GM12864 (cell line): ENCODE measurements at places on chromosomes 11 and 22.
A peak's percentile ranks its signal among the peaks of the same experiment; 100 is the strongest.

- DNase-seq, result no peak
Measured at GRCh38 chr11:57464539-57465181, 4.3 kb downstream of the RTN4RL2 start.

- DNase-seq, result peak; percentile 27
Measured at GRCh38 chr22:24402460-24403192, 24.8 kb upstream of the ADORA2A start.

GRCh38 chr22:21587803-21588611 is 20.5 kb downstream of the UBE2L3 start:
- DNase-seq, result peak; percentile 64

DNA sequence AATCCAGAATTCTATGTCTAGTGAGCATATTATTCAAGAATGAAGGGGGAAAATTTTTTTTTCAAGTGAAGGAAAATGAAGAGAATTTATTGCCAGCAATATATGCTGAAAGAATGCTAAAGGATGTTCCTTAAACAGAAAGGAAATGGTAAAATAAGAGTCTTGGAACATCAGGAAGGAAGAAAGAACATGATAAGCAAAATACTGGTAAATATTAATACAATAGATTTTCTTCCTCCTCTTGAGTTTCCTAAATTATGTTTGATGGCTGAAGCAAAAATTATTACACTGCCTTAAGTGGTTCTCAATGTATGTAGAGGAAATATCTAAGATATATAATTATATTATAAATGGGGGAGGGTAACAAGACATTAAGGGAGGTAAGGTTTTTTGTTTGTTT is 9.6 kb upstream of the CLDN5 start:
- no peak for DNase-seq

GRCh38 chr11:132910011-132910760 is 622.1 kb downstream of the OPCML start:
- DNase-seq, result no peak

- DNase-seq, result no peak
Measured at GRCh38 chr11:1160231-1161101, 2.7 kb downstream of the MUC5AC start.

- DNase-seq, result no peak
Measured at GRCh38 chr11:1108246-1108900, 33.7 kb downstream of the MUC2 start.

DNA sequence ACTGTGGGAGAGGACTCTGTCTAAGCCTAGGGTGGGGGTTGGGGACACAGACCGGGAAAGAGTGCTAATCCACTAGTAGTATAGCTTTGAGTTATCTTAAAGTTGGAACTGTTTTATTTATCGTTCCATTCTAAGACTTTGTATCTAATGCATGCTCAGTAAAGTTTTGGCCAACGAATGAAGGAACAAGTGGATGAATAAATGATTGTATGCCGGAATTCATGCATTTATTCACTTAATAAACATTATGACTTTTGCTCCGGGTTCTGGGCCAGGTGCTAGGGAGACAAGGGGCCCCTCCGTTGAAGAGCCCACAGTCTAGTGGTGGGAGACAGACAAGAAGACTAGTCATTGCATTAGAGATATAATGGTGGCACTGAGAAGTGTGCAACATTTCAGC is 645 bp downstream of the RNF121 start:
- no peak for DNase-seq

DNA sequence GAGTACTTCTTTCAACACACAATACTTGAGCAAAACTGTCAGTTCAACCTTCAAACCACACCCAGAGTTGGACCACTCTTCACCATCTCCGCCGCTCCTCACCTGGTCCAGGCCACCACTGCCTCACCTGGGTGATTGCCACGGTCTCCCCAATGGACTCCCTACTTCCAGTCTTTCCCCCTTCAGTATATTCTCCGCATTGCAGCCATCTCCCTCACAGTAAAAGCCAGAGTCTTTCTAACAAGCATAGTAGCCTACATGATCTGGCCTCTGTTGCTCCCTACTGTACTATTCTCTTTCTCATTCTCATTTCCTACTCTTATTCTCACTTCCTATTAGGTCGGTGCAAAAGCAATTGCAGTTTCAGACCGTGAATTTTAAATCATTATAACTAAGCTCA is 28.5 kb downstream of the AASDHPPT start:
- DNase-seq, result no peak

- peak; percentile 55 for DNase-seq
Measured at GRCh38 chr11:8832571-8833260, 78.3 kb upstream of the AKIP1 start.

GRCh38 chr11:85494396-85494795 is 132.7 kb downstream of the DLG2 start:
- DNase-seq, result no peak

DNA sequence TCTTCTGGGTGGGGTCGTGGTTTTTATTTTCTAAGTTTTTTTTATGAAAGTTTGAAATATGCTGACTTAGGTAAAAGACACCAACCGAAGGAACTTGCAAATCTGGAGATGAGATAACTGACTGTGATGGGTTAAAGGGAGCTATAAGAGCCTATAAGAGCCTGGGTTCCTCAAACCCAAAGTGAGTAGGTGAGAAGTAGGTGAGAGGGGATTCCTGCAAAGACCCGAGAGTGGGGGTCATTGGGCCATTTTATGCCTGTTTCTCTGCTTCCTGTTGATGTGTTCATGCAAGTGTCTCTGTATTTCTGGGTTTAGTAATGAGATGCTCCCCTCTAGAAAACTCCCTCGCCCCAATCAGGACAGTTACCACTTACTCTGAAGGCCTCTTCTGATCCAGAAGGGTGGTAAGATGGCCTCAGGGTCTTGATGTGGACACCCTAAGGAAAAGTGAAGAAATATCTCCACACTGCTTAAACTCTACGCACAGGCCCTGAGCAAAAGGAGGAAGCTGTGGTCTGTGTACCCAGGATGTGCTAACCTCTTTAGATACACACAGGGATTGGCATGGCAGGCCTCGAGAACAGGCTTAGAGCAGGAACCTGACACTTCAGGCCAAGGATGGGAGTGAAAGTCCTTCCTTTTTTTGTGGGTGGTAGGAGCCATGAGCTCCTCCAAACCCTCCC is 1.8 kb downstream of the FLI1 start:
- DNase-seq, result no peak

GRCh38 chr11:8056810-8057463 is 24.1 kb upstream of the TUB start:
- no peak for DNase-seq

GRCh38 chr11:35567737-35568465 is 42.5 kb upstream of the PAMR1 start:
- DNase-seq, result no peak

DNA sequence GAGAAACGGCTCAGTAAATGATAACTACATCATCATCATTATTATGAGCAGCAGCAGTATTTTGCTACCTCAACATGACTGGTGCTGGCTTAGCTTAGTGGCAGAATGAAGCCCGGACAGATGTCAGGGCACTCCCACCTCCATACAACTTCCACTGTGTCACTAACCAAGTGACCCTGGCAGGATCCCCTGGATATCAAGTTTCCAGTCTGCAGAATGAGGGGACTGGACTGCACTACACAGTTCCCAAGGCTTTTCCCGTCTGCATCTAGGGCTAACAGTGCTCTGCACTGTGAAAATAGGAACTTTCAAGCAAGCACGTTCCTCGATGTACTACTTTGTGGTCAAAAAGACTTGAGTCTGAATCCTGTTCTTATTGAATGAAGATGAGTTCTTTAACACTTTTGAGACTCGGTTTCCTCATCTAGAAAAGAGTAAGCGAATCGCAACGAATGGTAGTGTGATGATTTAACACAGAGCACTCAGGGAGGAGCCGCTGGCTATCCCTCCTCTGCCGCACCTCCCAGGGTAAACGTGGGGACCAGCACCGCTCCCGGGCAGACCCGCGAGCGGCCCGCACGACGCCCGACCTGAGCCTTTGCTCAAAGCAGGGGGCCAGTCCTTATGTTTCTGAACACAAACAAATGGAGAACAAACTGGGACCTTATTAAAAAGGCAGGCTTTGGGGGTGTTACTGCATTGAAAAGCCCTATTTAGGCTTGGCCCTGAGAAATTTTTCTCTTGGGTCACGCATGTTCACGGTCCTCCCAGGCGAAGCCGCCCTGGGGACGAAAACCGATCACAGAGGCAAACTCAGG is 910 bp downstream of the CLTCL1 start:
- no peak for DNase-seq

- DNase-seq, result no peak
Measured at GRCh38 chr11:66762088-66762487, 33.1 kb upstream of the SPTBN2 start.

DNA sequence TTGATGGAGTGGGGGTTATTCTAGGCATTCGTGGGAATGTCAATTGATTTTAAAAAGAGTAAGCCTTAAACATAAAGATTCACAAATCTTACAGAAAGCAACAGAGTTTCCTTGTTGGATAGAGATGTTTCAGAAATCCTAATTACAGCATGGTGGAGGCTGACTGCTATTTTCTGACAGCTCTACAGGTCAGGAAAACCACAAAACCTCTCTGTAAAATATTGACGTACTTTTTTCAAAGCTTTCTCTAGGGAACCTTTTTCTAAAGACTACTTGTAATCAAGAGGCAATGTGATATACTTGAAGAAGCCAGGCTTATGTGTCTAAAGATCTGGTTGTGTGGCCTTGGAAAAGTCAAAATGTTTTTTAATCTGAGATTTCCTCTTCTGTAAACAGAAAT is 9.1 kb upstream of the OR8B8 start:
- no peak for DNase-seq

DNA sequence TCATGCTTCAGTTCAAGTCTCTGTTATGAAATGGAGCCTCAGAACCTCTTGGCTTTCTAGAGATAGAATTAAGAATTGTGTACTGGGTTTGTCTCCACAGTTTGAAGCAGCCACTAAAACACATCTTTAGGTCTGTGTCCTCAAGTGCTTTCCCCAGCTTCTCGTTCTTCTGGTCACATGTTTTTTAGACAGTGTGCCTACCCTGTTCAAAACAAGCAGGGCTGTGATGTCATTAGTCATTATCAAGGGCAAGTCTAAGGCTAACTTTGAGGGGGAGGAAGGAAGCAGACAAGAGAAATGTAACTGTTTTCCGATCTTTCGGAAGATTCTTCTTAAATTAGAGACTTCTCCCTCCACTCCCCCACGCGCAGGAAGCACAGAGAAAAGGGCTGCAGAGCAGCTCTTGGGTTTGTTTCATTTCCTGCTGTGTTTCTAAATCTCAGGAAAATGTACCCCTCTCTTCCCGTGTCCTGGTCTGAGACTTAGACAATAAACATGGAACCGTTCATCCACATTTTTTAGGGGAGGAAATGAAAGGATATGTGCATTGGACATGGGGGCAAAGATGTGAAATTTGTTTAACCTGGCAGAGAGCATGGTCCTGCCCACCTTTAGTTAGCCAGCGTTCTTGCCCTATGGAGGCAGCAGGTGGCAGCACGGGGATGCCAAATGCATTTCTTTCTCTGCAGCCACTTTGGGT is 3.1 kb downstream of the AKIP1 start:
- no peak for DNase-seq

- no peak for DNase-seq
Measured at GRCh38 chr11:1340111-1340510, 30.7 kb upstream of the TOLLIP start.

- no peak for DNase-seq
Measured at GRCh38 chr11:59776210-59777066, 21.3 kb downstream of the STX3 start.

DNA sequence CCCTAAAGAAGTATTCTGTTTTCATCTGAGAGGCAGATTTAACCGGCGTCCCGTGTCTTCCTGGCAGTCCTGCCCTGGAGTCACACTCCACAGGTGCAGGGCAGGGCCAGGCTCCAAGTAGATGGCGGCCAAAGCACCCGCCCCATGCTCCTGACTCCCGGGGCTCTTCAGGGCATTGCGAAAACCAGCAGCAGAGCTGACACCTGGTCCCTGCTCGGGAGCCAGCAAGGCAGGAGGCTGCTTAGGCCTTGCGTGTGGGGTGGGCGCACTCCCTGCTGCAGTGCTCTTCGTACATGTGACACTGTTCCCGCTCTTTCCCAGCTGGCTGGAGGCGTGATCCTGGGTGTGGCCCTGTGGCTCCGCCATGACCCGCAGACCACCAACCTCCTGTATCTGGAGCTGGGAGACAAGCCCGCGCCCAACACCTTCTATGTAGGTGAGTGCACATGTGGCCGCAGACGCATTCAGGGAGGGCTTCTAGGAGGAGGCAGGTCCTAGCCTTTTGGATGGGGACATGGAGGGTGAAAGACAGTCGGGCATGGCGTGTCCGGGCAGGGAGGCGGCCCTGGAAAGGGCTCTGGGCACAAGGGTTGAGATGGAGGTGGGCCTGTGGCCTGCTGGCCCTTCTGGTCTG is 10.3 kb upstream of the TSSC4 start:
- no peak for DNase-seq

GRCh38 chr22:32796865-32797573 is 4.5 kb upstream of the TIMP3 start:
- peak; percentile 4 for DNase-seq

- DNase-seq, result no peak
Measured at GRCh38 chr22:16810188-16810802, 14.9 kb downstream of the XKR3 start.

DNA sequence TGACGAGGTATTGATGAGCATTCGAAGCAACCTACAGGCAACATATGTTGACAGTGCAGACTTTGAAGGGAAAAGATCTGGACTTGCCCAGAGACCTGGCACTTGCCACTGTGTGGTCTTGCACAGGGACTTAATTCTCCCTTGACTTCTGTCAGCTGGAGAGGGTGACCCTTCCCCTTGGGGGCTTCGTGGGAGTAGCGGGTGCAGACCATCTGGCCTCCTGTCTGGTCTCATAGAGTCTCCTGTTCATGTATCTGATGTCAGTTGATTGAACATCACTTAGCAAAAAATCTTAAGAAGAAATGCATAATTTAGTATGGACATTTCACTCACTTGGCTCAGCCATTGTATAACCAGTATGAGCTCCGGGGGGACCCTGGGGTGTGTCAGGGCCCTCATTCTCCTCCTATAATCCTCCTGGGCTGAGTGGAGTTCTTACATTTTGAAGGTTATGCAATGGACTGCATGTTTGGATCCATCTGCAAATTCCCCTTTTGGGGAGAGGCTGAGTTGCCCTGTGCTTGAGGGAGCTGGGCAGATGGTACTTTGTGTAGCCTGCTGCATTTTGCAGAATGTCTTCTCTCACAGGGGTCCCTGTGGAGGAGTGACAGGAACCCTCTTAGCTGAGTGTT is 13.0 kb downstream of the BCR start:
- DNase-seq, result no peak

- DNase-seq, result no peak
Measured at GRCh38 chr11:119025978-119026766, 4.5 kb downstream of the SLC37A4 start.

DNA sequence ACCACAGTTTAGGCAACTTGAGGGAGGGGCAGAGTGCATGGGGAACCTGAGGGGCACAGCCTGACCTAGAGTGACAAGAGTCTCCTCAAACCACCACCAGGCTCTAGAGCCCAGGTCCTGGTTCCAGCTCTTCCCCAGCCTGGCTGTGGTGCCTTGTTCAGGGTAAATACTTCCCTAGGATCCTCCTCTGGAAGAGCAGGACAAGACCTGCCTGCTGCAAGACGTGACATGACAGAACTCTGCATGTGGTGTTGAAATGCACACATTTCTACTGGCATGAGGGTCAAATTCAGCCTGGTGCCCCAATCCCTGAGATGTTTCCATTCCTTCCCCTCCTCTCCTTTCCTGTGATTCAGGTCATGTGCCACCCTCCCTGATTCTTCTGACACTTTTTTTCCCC is 3.3 kb downstream of the SEC14L2 start:
- no peak for DNase-seq
